ENCODE measurements at places on chromosomes 11 and 22.
A peak's percentile ranks its signal among the peaks of the same experiment; 100 is the strongest.

- peak; percentile 6 for DNase-seq
These were observed 148.1 kb downstream of the SPON1 start for GRCh38 chr11:14110629-14111028.

- no peak for DNase-seq
These were observed 70.7 kb downstream of the DGCR2 start for GRCh38 chr22:19051381-19052072.

- DNase-seq: no peak
These were observed 64.5 kb upstream of the TCF20 start for GRCh38 chr22:42334875-42335512.

DNA sequence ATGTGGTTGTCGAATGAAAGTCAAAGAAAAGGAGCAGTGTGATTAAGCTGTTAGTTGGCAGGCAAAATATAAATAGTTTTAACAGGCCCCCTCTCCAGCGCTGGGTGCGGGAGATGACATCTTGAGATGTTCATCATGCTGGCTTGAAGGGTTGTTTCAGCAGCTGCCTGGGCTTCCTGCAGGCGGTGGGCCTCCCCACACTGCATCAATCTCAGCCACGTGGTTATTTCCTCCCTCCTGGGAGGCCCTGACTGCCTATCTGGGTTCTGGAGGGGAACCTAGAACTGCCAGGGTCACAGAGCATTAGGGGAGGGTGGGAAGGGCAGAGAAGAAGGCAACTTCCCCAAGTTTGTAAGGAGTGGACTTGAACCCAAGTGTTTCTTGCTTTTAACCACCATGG lies 173.3 kb upstream of the SYT13 start:
- no peak for DNase-seq

- no peak for DNase-seq
These were observed 60.1 kb downstream of the FBLN1 start for GRCh38 chr22:45562537-45563361.

GRCh38 chr11:70176940-70177689 lies 26.0 kb upstream of the FADD start:
- no peak for DNase-seq

DNA sequence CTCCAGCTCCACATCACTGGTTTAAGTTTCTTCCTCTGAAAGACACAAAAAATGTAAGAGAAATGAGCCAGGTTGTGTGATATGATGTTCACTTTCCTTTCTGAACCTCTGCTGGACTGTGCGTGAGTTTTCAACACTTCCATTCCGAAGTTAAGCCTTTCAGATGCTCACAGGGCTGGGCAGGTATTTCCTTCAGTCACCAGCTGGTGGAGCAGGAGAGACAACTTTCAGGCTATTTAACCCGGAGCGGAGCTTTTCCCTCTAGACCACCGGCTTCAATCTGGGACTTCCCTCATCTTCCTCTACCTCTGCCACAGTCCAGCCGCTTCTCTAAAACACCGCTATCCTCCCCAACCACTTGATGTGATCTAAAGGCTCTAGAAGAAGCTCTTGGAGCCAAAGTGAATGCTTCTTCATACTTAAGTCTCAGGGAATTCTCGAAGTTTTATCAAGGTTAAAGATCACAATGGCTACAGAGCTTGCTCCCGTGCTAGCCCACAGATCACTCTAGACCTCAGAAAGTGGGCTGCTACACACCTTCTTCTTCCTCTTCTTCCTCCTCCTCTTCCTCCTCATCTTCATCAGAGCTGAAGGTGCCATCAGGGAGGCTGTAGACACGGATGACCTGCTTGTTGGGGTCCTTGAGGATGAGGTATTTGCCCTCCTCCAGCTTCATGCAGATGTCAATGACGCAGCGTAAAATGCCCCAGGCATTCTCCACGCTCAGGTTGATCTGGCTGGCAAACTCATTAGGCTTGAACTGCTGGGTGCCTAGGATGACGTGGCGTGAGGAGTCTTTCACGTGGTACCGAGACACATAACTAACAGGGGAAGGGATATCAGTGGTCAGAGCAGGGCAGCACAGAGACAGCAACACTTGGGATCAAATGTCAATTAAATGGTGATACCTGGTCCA lies 4.4 kb upstream of the FOXRED2 start:
- no peak for DNase-seq

DNA sequence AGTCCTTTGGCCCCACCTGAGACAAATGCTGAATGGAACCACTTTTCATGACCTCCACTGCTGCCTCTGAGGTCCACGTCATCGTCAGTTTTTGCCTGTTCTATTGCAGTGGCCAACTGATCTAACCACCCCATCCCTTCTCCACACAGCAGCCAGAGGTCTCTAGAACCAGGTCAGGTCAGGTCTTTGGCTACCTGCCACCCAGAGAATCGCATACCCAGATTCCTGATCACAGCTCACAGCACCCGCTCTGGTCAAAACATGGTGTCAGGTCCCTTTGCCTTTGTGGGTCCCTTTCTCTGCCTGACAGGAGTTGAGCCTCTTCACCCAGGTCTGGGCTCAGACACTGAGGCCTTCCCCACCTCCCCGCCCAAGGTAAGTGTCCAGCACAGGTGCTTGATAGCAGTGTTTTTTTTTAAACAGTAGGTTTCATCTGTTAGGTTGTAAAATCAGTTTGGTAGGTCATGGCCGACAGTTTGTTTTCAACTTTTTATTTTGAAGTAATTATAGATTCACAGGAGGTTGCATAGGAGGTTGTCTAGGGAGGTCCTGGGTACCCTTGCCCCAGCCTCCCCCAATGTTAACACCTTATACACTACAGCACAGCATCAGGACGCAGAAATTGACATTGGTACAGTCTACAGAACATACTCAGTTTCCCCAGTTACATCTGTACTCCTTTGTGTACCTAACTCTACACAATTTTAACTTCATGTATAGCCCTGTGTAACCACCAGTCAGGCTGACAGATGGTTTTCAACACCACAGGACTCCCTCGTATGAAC lies 6.9 kb downstream of the C22orf39 start:
- no peak for DNase-seq

- DNase-seq: no peak
These were observed 14.2 kb upstream of the ST14 start for GRCh38 chr11:130145311-130145812.

GRCh38 chr11:120121336-120121735 lies 16.6 kb downstream of the TRIM29 start:
- no peak for DNase-seq

DNA sequence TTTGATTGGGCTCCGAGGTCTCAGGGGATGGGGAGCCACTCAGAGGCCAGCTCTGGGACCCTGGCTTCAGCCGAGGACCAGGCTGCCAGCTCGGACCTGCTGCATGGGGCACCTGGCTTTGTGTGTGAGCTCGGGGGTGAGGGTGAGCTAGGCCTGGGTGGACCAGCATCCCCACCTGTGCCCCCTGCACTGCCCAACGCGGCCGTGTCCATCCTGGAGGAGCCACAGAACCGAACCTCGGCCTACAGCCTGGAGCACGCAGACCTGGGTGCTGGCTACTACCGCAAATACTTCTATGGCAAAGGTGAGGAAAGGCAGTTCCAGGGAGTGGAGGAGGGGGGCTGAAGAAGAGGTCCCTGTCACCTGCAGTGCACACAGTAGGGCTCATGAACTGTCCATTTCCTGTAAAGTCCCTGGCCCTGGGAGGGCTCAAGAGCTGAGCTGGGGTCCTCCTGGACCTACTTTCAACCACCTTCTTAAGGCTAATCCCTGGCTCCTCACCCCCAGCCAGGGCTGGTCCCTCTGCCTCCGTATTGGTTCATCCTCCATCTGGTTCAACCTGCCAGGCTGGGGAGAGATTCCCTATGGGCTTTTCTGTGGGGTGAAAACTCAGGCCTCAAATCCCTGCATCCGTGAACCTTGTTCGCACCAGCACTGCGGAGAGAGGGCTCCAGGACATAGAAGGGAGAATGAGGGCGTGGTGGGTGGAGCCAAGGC lies 3.6 kb downstream of the SIPA1 start:
- no peak for DNase-seq

GRCh38 chr11:110918351-110918750 lies 206.1 kb upstream of the ARHGAP20 start:
- no peak for DNase-seq

DNA sequence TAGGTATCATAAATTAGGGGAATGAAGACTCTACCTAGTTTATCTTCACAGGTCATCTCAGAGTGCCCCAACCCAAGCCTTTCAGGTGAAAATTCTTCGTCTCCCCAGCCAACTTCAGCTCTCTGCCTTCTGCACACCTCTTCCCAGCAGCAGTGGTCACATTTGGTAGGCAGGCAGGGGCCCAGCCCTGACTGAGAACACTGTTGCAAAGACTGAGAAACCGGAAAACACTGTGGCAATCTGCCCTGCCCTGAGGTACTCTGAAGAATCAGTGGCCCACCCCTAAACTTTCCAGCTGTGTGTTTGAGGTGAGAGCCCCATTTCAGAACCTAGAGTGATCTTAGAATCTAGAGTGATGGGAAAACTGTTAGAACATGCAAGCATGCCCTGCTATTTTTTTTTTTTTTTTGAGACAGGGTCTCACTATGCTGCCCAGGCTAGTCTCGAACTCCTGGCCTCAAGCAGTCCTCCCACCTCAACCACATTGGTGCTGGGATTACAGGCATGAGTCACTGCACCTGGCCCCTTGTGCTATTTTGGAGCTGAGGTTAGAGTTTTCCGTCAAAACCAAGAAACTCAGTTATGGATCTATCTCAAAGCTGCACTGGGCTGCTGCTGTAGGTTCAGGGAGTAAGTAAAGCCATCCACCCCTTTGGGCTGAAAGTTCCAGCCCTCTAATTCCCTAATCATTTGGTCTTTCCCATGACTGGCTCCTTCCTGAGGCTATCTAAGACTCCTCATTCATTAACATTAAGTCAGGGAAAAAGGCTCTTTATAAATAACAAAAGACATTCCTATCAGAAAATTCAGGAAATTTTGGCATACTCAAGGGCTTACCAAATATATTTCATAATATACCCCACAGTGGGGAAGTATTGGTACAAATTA lies 1.7 kb upstream of the LDHA start:
- no peak for DNase-seq

- DNase-seq: no peak
These were observed 441.1 kb downstream of the TBC1D22A start for GRCh38 chr22:47203554-47203991.

- DNase-seq: no peak
These were observed 556 bp downstream of the CDCA5 start for GRCh38 chr11:65083134-65083833.

- no peak for DNase-seq
These were observed 110.4 kb upstream of the CSNK2A3 start for GRCh38 chr11:11463405-11463804.

GRCh38 chr22:20055144-20055543 lies 24.9 kb upstream of the DGCR8 start:
- no peak for DNase-seq

GRCh38 chr22:30040499-30041260 lies 39.6 kb upstream of the HORMAD2 start:
- DNase-seq: no peak

DNA sequence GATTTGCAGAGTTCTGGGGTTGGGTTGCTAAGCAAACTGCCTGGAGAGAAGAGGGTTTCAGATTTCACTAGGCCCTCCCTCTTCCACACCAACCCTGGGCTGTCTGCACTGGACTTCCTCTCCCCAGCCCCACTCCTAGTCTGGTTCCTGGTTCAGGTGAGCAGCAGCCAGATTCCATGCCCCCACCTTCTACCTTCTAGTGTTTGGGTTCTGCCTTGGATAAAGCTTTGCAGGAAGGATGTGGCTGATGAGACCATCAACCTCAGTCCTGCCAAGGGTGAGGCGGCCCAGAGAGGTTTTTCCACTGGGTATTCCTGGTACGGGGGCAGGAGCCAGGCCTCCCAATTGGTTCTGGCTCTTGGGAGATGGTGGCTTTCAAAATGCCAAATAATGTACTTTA lies 68.3 kb downstream of the BCR start:
- no peak for DNase-seq

DNA sequence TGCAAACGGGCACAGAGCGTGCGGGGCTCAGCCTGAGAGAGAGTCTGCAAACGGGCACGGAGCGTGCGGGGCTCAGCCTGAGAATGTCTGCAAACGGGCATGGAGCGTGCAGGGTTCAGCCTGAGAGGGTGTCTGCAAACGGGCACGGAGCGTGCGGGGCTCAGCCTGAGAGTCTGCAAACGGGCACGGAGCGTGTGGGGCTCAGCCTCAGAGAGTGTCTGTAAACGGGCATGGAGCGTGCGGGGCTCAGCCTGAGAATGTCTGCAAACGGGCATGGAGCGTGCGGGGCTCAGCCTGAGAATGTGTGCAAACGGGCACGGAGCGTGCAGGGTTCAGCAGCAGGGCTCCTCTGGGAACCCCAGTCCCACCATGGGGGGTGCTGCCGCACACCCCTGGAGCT lies 13.5 kb downstream of the PHRF1 start:
- no peak for DNase-seq

- DNase-seq: no peak
These were observed 41.4 kb downstream of the CERK start for GRCh38 chr22:46696614-46697013.

DNA sequence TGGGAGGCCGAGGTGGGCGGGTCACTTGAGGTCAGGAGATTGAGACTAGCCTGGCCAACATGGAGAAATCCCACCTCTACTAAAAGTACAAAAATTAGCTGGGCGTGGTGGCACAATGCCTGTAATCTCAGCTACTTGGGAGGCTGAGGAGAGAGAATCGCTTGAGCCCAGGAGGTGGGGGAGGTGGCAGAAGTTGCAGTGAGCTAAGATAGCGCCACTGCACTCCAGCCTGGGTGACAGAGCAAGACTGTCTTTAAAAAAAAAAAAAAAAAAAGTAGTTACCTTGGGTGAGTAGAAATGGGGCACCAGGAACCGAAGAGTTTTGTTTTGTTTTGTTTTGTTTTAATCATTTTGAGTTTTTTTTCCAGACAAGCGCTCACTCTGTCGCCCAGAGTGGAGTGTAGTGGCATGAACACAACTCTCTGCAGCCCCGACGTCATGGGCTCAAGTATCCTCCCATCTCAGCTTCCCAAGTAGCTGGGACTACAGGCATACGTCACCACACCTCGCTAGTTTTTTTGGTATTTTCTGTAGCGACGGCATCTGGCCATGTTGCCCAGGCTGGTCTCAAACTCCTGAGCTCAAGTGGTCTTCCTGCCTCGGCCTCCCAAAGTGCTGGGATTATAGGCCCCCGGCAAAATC lies 15.8 kb downstream of the THAP12 start:
- DNase-seq: no peak

DNA sequence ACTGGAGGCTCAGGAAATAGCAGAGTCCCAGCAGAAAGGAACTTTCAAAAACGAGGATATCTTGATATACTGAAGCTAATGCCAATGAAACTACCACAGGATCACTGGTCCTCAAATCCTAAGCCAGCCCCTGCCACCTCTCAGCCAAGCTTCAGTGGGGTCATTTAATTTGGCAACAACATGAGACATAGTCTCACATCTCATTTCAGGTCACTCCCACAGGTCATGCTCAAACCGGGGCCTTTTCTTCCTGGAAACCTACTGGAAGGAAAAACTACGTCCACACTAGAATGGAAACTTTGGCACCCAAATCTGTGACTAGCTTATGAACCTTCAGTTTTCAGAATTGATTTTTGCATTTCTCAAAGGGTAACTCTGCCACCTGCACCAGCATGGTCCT lies 61.9 kb upstream of the CYP2D6 start:
- no peak for DNase-seq

GRCh38 chr22:37986371-37986770 lies 2.0 kb upstream of the SOX10 start:
- no peak for DNase-seq
